Memory B cell (primary cell): ENCODE measurements at places on chromosomes 1 and 21.

- no peak for DNase-seq
Observed at GRCh38 chr1:41639332-41639936, 155.0 kb upstream of the EDN2 start.

DNA sequence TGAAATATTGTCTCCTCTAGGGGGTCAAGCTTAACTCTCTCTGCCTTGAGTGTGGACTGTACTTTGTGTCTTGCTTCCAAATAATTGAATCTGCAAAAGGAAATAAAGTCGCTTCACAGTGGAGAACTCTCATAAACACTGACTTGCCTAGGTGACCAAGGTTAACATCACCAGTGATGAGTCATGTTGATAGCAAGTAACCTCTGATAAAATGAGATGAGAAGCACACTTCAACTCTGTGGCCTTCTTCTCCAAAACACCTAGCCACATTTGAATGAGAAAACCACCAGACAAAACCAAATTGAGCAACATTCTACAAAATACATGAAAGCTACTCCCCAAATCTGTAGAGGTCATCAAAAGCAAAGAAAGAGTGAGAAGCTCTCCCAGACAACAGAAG, 37.6 kb downstream of the PDE4B start:
- no peak for DNase-seq

DNA sequence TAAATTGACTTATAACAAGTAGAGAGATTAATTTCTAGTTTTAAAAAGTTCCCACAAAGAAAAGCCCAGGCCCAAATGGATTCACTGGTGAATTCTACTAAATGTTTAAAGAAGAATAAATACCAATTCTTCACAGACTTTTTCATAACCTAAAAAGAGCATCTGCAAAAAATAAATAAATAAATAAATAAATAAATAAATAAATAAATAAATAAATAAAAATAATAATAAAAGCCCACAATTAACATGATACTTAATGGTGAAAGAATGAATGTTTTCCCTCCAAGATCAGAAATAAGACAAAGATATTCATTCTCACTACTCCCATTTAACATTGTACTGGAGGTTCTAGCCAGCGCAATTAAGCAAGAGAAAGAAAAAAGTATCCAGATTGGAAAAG, 97.6 kb upstream of the KAZN start:
- DNase-seq = no peak

GRCh38 chr1:156295391-156295947, at the start of gene GLMP:
GLMP (minus strand) TSS chr1:156295679; CDS start chr1:156295645, 34 bp downstream.
- no peak for DNase-seq

GRCh38 chr1:41482001-41482765, 2.3 kb downstream of the EDN2 start:
- DNase-seq = no peak

GRCh38 chr1:235958021-235958420, 91.3 kb upstream of the LYST start:
- DNase-seq = no peak

GRCh38 chr1:51268634-51269033, 32.6 kb downstream of the RNF11 start:
- DNase-seq = no peak
